ENCODE measurements at places on chromosomes 16 and 17. TPM values are rescaled to one million over a fixed set of nuclear protein-coding genes. Genes with fewer than 3 reads are reported as not detected.

DNA sequence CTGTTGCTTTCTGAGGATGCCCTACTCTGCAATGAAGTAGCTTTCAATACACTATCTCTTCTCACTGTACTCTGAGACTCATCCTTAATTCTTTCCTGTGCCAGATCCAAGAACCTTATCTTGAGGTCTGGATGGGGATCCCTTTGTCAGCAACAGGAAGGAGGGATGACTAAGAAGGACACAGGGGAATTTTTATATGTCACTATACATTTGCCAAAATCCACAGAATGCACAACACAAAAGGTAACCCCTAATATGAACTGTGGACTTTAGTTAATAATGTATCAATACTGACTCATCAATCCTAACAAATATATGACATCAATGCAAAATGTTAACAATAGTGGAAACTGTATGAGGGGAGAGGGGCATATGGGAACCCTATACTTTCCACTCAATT is 4.7 kb upstream of the RBBP6 start:
- peak; percentile 10 for DNase-seq

GRCh38 chr16:9184354-9184690 is 92.9 kb downstream of the HAPSTR1 start:
- no peak for DNase-seq

Gene ACSM2B
- not detected for total RNA-seq

Gene SCPEP1
- 41.8 TPM for total RNA-seq

Gene NECAB2
- total RNA-seq: not detected

Gene TBC1D3G
- total RNA-seq: not detected

Gene TNFRSF13B
- total RNA-seq: not detected

Gene GCGR
- not detected for total RNA-seq

Measured in HFFc6 (cell line).